Stimulated activated CD4-positive, alpha-beta T cell treated with anti-CD3 and anti-CD28 coated beads, Interleukin-1b, Interleukin-23, amount 100 ng/mL, for 48 hours (primary cell): ENCODE measurements at places on chromosomes 5 and 9.

DNA sequence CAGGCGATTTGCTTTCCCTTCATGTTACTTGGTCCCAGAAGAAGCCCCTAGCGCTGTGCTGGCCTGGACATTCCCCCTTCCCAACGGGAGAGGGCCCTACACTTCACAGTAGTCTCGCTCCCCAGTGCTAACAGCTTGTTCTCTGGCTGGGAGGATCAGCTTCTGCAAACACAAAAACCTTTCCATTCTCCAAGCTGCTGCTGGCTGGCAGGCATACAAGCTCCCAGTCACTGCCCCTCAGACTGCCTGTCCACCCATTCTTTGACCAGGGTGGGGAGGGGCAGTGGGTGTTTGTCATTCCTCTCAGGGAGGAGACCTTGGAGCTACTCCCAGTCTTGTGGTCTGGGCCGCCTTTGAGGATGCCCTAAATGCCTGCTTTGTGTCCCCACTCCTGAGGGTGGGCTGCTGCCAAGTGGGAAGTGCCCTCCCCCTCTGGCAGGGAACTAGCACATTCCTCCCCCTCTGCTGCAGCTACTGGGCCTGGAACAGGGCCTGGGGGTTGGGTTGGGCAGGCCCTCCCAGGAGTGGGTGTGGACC lies 20.8 kb downstream of the ENHO start:
- no peak for DNase-seq

DNA sequence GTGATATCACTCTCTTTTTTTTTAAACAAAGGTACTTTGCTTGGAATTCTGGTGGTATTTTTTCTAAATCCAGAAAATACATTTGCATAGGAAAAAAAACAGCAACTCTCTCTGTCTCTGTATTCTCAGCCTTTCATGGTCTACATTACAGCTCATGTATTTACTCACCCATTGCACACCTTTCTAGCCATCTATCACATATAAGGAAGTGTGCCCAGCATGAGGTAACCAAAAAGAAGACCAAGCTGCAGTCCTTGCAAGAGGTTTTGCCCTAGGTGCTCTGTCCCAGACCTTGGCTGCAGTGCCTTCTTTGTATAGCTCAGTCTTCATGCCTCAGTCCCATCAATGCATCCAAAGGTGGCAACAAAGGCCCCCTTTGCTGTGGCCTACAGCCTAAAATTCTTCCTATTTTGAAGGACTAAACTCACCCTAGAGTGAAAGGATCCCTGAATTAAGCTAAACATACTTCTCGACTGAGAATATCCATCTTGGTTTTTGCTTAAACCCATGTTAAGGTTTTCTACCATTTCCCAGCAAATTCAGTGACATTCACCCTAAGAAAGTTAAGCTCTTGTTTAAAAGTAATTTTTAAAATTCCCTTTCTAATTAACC lies 446.4 kb downstream of the KIF4B start:
- DNase-seq: no peak

GRCh38 chr5:131436081-131436480 lies 172.2 kb downstream of the CDC42SE2 start:
- DNase-seq: no peak

DNA sequence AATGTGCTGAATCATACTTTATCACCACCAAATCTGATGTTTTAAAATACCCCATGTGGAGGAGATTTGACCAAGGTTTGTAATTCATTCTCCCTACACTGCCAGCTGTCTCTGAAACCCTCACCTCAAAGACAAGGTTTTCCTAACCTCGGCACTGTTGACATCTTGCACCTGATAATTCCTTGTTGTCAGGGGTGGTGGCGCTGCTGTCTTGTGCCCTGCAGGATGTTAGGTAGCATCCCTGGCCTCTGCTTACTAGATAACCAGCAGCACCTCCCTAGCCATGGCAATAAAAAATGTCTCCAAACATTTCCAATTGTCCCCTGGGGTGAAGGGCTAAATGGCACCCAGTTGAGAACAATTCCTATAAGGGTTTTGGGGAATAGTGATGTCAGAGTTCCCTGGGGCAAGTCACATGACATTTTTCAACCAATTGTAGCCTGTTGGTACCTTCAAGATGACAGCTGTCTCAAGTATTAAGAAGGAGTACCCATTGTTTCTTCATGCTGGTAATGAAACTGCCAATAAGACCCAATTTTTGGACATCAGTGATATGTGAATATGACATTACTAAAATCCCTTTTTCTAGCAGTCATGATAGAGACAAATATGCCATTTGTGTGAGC lies 160.6 kb upstream of the PLCXD3 start:
- no peak for DNase-seq

- DNase-seq: no peak
These were observed 80.8 kb downstream of the ASTN2 start for GRCh38 chr9:117334101-117334500.

GRCh38 chr5:26948921-26949320 lies 89.5 kb downstream of the CDH9 start:
- no peak for DNase-seq

DNA sequence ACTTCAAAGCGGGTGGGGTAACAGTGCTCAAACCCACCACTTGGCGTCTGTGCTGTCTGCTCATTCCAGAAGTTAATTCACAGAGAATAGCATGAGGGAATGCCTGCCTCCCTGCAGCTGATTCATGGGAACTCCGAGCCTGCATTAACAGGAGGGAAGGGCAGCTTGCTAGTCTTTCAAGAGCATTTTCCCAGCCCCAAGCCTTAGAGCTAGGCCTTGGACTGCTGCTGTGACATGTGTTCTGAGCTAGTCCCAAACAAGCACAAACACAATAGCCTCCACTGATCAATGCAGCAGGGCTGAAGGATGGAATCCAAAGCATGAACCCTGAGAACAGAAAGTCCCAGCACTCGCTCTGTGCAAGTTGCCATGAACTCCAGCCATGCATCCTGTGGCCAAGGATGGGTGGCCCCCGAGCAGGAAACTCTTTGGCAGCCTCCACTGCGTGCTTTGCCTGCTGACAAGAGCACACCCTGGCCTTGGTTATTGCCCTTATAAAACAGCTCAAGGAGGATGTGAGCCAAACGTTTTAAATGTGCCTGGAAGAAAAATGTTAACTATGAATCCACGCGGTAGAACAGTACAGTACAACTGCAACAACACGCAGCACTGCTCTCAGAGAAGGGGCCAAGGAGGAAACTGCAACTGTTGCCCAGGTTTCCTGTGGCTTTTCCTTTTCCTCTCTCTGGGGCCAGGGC lies 653.1 kb upstream of the KLF4 start:
- DNase-seq: no peak

DNA sequence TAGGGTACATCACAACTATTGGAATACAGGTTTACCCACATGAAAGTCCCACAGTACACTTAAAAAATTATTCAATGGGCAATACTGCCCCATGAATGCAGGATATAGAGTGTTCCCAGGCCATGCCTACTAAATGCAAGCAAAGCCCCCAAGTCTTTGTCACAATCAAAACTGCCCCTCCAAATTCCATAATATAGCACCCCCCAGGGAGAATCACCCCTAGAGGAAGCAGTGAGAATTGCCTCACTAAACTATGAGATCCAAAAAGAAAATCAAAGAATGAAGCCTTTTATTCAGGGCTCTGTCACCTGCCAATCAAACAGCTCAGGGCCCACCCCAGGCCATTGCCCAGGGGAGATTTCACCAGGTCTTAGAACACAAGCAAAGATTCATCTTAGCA lies 90.8 kb downstream of the ATPSCKMT start:
- no peak for DNase-seq

DNA sequence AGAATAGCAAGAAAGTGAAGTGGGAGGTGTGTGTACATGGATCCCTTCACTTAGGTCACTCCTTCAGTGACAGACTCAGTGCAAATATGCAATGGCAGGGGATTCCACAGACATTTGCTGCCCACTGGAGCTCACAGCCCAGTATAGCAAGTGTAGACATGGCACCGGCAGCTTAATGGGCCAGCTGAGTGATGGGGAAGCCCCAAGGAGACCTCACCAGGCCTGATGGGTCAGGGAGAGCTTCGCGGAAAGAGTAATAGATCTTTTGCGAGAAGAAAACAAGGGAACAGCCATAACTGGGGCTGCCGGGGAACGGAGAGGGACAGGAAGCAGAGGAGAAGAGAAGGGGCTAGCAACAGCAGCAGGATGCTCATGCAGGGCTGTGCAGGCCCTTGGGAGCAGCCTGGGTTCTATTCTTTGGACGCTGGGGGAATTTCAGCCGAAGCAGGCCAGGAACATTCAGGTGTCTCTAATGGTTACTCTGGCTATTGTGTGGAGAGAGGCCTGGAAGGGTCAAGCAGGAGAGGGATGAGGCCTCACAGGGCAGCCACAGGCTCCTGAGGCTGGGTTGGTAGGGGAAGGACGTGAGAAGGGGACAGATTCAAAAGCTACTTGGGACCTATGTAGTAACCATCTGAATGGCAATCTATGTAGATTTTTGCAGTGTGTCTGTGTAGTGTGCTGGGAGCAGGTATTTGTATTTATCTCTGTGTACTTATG lies 27.0 kb downstream of the TCF7 start:
- DNase-seq: no peak

- DNase-seq: peak; percentile 17
These were observed 124.4 kb downstream of the TENT4A start for GRCh38 chr5:6837519-6838110.

- no peak for DNase-seq
These were observed 328.8 kb upstream of the BRINP1 start for GRCh38 chr9:119697996-119698395.

- DNase-seq: no peak
These were observed 44.5 kb upstream of the PRSS3 start for GRCh38 chr9:33750839-33751339.

GRCh38 chr5:172800088-172800551 lies 29.1 kb upstream of the DUSP1 start:
- no peak for DNase-seq

- DNase-seq: no peak
These were observed 84.4 kb downstream of the INSYN2B start for GRCh38 chr5:169895926-169896325.

- no peak for DNase-seq
These were observed 146.1 kb downstream of the CAAP1 start for GRCh38 chr9:26746357-26747072.

GRCh38 chr5:92962752-92963151 lies 618.3 kb downstream of the NR2F1-AS1 start:
- DNase-seq: no peak

DNA sequence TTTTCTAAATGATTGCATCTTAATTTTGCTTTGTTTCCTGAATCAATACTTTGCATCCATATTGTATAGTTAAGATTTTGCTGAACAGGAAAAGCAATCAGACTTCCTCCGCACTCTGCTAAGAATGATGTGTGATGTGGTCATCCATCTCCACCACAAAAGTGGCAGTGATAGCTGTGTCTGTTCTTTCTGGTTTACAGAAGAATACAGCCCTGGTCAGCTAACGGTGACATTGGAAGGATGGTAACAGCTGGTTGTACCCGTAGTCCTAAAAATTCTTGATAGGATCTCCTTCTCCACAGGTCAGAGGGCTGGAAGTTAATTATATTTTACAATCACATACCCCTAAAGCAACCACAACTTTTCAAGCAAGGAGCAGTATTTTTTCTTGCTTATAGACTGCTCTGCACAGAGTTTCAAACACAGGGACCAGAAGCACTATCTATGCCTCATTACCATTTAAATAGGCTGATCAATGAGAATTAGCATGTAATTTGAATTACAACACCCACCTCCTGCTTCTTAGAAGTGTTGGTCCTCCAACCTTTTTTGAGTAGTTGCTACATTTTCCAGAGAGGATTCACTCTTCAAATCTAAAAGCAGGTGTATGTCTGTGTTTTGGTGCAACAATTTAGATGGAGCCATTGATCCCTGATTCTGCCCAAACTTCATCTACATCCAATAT lies 1191.9 kb upstream of the NUDT12 start:
- DNase-seq: no peak

GRCh38 chr5:52674815-52675545 lies 112.7 kb upstream of the ITGA1 start:
- no peak for DNase-seq

GRCh38 chr9:133788819-133789717 lies 50.9 kb upstream of the SARDH start:
- DNase-seq: no peak

DNA sequence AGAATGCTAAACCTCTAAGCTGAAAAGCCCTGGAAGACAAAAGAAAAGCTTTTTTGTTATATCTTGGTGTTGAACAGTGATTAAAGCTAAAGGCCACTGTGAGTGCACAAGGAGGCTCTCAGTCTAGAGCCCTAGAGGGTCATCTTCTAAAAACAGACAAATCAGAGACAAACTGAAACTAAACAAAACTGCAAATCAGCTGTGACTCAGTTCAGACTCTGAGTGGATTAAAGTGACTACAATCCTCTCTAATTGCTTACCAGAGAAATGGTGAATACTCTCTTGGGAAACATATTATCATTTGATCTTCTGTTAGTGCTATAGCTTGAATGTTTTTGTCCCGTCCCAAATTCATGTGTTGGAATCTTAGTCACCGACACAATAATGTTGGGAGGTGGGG lies 491.9 kb downstream of the CDH18 start:
- no peak for DNase-seq

DNA sequence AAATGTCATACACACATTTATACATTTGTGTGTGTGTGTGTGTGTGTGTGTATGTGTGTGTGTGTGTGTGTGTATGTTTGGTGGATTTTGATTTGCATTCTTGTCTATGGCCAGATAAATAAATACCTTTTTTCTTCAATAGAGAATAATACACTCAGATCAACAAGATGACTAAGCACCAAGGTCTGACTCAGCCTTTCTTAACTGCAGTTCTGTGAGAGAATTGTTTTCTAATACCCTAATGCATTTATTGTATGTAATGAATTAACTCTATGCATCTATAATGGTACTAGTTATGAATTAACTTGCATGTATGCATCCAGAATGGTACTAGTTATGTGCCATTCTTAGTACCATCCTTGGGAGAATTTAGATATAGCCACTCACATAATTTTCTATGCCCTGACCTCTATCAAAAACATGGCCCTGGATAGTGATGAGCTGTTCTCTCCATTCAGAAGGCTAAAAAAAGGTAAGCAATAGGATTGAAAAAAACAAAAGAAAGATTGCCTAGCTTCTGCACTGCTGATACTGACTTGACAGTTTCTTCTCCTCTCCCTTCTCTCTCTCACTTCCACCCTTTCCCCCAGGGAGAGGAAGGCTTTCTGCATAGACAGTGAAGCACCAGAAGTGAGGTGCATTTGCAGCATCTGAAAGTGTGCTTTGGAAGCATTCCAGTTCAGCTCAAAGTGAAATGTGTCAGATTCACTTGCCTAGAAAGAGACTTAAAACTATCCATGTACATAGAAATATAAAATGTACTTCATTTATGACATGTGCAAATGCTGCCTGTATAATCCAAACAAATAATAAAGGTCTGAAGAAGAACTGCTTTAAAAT lies 55.1 kb upstream of the CCDC112 start:
- no peak for DNase-seq

GRCh38 chr5:3512361-3513095 lies 83.1 kb upstream of the IRX1 start:
- no peak for DNase-seq

- DNase-seq: no peak
These were observed 15.9 kb upstream of the TEX10 start for GRCh38 chr9:100368672-100369071.

DNA sequence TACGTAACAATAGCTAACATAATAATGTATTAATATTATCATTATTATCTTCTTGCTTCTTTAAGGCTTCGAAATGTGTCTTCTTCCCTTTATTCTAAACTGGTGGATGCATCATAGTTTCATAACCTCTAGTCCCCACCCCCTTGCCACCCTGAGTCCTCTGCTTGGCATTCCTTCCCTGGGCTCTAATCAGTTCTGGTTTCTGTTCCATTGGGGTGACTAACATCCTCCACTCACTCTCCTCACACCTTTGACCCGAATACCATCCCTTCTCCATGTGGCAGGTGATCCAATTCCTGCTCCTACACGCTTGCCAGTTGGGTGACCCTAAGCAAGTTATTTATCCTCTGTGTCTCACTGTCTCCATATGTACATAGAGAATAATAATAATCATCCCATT lies 286.1 kb downstream of the TRPM3 start:
- no peak for DNase-seq
